ENCODE measurements at places on chromosomes 5 and 9.

GRCh38 chr5:2562036-2562435 is 189.4 kb downstream of the IRX2 start:
- no peak for DNase-seq

DNA sequence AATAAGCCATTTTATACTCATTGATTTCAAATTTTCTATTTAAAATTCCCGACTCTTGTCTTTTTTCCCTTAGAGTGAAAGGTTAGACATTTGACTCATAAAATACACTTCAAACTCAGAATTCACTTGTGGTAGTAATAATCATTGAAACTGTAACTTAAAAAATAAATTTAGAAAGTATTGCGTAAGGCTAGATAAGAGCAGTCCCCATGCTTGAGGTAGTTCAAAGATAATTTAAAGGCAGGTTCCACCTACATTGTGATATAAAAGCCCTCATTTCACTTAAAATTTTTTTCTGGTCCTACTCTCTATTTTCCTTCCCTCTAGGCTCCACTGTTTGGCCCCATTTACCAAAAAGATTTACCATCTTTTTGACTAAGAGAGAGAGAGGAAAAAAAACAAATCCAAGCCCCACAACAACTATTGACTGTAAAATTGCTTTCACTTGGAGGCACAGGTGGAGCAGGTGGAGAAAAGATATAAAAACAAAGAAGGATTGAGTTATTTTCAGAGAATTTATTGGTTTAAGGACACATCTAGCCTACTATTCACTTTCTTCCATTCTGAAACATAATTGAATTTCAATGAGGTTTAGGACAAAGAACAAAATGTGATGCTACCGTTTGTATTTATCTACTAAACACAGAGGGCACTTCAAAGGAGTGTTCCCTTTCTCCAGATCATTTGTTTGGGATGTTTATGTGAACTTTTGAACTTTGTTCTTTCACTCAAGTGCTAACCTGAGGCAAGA is 61.0 kb downstream of the FBXO4 start:
- DNase-seq: no peak

GRCh38 chr5:102759700-102760099 is 4.6 kb downstream of the PAM start:
- DNase-seq: no peak

- DNase-seq: peak; percentile 83
Measured at GRCh38 chr5:90940227-90940995, 381.8 kb downstream of the ADGRV1 start.

DNA sequence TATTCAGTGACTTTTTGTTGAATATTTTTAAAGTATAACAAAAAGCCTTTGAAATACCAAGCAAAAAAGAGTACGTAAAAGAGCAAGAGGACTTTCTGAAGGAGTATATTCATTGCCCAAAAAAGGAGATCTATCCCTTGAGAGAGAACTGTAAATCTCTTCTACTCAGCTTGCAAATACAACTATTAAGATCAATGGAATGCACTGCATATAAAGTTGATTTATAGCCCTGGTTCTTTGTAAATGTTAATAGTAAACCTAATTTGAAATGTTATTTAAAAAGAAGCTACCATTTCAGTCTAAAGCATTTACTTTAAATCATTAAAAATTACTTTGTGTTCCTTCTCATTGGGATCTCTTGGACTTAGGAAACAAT is 168.1 kb downstream of the PDE4D start:
- no peak for DNase-seq

DNA sequence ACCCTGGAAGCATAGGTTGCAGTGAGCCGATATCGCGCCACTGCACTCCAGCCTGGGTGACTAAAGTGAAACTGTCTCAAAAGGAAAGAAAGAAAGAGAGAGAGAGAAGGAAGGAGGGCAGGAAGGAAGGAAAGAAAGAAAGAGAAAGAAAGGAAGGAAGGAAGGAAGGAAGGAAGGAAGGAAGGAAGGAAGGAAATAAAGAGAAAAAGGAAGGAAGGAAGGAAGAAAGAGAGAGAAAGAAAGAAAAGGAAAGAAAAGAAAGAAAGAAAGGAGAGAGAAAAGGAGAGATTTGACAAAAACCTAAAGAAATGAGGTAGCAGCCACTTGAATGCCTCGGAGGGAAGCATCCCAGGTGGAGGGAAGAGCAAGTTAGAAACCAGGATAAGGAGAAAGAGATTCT is 44.6 kb downstream of the MSX2 start:
- DNase-seq: no peak

GRCh38 chr5:139446956-139447779 is 7.8 kb upstream of the DNAJC18 start:
- no peak for DNase-seq

DNA sequence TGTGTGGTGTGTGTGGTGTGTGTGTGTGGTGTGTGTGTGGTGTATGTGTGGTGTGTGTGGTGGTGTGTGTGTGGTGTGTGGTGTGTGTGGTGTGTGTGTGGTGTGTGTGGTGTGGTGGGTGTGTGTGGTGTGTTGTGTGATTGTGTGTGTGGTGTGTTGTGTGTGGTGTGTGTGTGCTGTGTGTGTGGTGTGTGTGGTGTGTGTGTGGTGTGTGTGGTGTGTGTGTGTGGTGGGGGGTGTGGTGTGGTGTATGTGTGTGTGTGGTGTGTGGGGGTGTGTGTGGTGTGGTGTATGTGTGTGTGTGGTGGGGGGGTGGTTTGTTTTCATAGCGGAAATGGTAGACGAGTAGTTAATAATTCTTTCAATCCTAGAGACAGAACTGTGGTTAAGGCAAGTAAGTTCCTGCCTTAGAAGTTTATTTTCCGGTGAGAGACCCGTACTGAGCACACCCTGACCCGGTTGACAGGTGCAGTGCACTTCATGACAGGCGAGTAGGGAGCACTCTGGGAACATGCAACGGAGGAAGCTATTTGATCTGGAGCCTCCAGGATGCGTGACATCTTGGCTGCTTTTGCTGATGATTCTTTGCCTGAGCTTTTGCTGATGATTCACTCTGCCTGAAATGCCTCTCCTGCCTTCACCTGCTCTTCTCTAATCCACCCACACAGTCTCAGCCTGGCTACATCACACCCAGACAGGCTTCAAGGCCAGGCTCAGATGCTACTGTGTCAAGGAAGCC is 21.7 kb upstream of the FAT2 start:
- no peak for DNase-seq

GRCh38 chr5:128626536-128627090 is 88.6 kb upstream of the FBN2 start:
- no peak for DNase-seq

DNA sequence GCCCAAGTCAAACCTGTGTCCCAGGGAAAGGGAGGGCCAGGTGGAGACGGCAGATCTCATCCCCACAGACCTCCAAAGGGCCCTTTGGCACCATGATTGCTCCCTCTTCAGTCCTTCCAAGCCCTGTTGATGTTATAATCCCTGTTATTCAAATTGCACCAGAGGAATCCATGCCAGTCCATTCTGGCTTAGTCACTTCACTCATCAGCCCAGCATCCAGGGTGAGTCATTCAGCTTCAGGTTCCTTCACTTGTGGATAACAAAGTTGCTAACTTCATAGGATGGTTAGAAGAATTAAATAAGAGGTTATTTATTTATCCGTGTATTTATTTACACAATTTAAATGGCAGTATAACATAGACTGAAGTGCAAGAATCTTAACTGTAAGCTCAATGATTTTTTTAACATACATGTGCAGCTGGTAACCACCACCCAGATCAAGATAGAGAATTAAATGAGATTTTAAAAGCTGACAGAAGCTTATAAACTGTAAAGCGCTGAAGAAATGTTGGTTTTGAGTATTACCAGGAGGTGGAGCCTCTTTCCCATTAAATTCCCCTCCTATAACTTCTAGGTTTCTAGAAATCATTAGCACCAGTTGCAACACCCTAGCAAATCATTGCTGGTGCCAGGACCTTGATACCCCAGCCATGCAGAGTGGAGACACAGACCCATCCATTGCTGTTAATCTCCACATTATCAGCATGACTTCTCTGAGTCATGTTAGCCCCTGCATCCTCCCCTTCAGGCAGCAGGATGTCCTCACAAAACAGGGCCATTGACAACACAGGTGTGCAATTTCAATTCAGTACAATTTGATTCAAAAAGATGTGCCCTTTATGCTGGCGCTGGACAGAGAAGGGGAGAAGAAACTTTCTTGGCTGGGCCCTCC is 77.4 kb downstream of the SEC61B start:
- DNase-seq: no peak

GRCh38 chr9:124180557-124180956 is 77.2 kb upstream of the NEK6 start:
- DNase-seq: peak; percentile 81

- DNase-seq: no peak
Measured at GRCh38 chr5:38600329-38601045, 44.0 kb upstream of the LIFR start.

- DNase-seq: peak; percentile 20
Measured at GRCh38 chr5:123752552-123753179, 240.7 kb downstream of the CSNK1G3 start.

DNA sequence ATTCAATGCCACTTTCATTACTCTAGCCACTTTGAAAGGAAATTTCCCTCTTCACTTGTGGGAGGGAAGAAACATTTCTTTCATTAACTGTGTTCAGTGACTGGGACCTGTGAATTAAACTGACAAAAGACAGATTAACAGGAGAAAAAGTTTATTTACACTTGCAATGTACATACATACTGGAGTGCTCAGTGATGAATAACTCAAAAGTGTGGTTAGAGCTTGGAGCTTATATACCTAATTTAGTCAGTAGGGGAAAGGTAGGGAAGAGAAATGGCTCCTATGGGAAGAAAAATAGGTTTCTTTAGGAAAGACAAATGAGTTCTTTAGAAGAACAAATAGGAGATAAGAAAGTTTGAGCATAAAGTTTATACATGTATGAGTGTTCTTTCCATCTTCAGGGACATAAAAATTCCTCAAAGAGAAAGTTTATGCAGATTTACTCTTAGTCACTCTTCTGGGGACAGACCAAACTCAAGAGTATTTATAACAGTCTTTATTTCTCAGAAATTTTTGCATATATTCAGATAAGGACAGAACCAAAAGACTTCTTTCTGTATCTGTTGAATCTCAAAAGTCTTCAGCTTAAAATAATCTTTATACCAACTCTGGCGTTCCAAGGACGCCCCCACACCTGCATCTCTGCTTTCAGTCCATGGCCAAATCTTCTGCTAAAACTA is 120.0 kb upstream of the RAI14 start:
- DNase-seq: no peak

GRCh38 chr5:13034061-13034460 is 910.4 kb downstream of the DNAH5 start:
- DNase-seq: no peak

Measured in COR-L47 (cell line).